ENCODE measurements at places on chromosomes 7 and 10. TPM values are rescaled to one million over a fixed set of nuclear protein-coding genes. Genes with fewer than 3 reads are reported as not detected.

DNA sequence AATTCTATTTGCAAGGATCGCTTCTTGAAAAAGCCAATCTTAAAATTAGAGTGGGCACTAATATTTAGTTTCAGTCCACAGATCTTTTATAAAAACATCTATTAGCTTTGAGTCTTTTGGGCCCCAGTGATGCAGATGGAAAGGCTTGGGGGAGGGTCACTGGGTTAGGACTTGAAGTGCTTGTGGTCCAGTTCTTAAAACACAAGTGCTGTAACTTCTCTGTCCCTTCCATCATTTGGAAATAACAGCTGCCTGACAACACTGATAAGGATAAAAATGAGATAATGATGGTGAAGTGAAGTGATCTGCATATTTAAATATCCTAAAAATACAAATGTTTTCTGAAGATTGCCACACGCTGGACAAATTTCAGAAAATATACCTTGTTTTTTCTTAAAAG, 37.1 kb upstream of the ZRANB1 start:
- no peak for DNase-seq

DNA sequence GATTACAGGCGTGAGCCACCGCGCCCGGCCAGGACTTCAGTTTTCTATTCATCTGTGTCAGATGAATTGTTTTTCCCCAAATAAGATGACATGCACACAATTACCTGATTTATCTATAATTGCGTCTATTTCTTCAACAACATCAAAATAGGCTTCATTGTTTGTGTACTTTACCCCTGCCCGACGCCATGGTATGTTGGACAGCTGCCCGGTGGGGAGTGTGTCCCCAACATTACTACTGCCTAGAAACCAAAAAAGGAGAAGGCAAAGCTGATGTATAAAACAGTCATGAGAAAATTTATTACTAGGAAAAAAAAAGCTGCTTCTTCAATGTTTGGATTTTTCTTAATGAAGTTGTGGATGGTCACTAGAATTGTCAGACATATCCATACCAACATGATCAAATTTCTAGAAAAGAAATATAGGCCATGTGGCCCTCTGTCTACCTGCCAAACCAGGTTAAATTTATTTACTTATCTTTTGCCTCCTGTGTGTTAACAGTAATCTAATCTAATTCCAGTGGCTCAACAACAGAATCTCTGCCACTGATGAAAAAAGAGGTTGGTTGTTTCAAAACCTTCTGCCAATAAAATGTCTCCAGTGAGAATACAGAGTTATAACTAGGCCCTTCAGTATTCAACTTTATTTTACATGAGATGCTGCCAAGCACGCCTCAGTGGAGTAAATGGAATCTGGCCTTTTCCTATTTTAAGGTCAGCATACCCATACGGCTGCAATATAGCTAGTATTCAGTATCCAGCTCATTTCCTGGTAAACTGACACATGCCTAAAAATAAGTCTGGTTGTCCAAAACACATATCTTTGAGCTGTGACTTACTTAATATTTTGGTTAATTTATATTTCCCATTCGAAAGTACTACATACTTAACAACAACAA, 16.5 kb downstream of the AP3M1 start:
- no peak for DNase-seq

GRCh38 chr7:133367561-133367960, 114.7 kb downstream of the EXOC4 start:
- no peak for DNase-seq

GRCh38 chr10:124534826-124535601, 73.4 kb downstream of the LHPP start:
- no peak for DNase-seq

DNA sequence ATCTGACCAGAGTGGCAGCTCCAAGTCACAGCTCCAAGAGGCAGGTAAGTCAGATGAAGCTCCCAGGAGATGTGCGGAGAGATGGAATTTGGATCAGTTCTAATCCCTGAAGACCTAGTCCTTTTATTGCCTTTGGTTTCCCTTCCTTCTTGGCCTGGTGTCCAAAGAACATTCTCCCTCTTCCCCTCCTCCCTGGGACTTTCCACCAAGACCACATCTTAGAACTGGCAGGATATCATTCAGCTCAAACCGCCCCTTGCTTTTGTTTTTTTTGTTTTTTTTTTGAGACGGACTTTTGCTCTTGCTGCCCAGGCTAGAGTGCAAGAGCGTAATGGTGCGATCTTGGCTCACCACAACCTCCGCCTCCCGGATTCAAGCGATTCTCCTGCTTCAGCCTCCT, 190.8 kb downstream of the GFRA1 start:
- no peak for DNase-seq

DNA sequence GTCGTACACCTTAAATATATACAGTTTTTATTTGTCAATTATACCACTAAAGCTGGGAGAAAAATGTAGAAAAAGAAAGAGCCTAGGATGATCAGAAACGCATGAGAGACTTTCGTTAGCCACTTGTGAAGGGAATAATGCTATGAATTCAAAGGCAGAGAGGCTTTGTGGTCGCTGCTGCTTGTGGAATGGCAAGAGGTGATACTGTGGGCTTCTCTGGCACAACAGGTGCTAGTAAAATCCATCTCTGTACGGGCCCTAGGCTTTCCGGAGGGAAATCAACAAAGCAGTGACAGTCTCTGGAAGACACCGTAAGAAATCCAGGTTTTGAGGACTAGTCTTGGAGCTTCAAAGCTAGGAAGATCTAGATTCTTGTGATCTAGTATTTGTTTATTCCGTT, 52.6 kb downstream of the LRRC72 start:
- no peak for DNase-seq

GRCh38 chr10:58305821-58306220, 29.0 kb upstream of the UBE2D1 start:
- no peak for DNase-seq

DNA sequence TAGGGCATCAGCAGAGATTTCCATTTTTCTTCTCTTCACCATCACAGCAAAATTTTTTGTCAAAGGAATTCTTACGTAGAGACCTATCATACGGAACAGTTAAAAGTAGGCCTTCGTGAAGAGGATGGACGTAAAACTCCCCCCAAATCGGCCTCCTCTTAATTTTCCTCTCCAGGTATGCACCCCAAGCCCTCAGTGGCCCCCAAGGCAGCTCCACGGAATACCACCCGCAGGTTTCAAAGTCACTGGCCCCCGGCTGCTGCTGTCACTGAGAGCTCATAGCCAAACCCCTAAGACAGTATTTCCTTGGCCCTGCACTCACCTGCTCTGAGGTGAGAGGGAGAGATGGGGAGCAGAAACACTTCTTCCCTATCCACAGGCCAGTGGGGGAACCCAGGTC, 8.8 kb downstream of the PODXL start:
- DNase-seq = peak; percentile 48

DNA sequence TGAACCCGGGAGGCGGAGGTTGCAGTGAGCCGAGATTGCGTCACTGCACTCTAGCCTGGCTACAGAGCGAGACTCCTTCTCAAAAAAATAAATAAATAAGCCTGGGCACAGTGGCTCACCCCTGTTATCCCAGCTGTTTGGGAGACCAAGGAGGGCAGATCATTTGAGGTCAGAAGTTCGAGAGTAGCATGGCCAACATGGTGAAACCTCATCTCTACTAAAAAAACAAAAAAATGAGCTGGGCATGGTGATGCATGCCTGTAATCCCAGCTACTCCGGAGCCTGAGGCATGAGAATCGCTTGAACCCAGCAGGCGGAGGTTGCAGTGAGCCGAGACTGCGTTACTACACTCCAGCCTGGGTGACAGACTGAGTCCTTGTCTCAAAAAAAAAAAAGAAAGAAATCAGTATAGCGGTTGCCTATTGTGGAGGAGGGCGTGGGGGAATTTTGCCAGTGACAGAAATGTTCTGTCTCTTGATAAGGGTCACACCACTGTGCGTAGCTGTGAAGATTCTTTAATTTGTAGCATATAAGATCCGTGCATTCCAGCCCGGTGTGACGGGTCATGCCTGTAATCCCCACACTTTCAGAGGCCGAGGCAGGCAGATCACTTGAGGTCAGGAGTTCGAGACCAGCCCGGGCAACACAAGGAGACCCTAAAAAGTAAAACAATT, 17.9 kb upstream of the EIF3B start:
- DNase-seq = no peak

CALD1 gene
- total RNA-seq = 132 TPM

PLCE1 gene
- total RNA-seq = 22.8 TPM

RSU1 gene
- 39.4 TPM for total RNA-seq

KLF14 gene
- total RNA-seq = not detected

USP6NL gene
- total RNA-seq = 18.8 TPM

TEX47 gene
- not detected for total RNA-seq

SLC25A13 gene
- 104 TPM for total RNA-seq

NAT16 gene
- 0.15 TPM for total RNA-seq

IFIT1B gene
- not detected for total RNA-seq

GTF2IRD1 gene
- total RNA-seq = 63.6 TPM

WNT2 gene
- not detected for total RNA-seq

ZNF107 gene
- 16.9 TPM for total RNA-seq
